Stimulated activated CD4-positive, alpha-beta T cell treated with anti-CD3 and anti-CD28 coated beads, Interleukin-12 subunit alpha, Interleukin-12 subunit beta, amount 100 ng/mL, for 4 hours (primary cell): ENCODE measurements at places on chromosomes 7 and 10.

DNA sequence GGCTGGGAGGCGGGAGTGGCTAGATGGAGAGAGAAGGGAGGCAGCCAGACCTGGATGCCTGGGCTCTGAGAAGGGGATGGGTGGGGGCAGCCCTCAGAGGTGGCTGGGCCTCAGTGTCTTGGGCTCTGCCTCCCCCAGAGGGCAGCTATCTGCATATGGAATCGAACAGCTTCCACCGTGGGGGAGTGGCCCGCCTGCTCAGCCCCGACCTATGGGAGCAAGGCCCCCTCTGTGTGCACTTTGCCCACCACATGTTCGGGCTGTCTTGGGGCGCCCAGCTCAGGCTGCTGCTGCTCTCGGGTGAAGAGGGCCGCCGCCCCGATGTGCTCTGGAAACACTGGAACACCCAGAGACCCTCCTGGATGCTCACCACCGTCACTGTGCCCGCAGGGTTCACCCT, 3.3 kb downstream of the ZAN start:
- DNase-seq = no peak

DNA sequence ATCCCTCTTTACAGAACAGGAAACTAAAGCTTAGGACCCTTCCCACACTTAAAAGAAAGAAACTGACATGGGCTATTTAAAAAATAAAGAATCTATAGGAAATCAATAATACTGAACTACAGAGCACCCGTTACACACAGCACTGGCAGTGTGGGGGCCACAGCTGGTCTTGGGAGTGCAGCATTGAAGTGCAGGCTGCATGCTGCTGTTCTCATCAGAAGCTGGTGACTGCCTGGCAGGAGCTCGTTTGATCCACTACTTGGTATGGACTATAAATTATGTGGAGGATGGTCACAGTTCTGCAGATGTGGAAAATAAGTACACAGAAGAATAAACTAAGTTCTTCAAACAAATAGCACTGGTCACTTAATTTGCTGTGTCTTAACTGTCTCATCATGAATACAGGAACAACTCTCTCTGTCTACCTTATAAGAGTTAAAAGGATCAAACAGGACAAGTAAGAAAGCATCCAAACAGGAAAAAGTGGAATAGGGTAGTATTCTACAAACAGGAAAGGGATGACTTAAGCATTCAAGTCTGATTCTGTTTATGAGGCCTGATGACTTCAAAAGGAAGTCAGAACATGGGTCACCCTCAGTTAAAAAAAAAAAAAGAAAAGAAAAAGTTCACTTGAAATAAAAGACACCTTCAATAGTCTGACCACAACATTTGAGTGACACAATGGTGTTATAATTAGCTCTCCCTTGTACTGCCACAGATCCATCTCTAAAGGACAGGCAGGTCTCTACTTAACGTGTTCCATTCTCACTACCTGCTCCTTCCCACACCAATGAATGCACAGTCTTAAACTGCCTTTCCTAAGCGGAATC, 21.0 kb downstream of the DOCK4 start:
- no peak for DNase-seq

- no peak for DNase-seq
Observed at GRCh38 chr10:1529806-1530413, 207.4 kb downstream of the ADARB2 start.

DNA sequence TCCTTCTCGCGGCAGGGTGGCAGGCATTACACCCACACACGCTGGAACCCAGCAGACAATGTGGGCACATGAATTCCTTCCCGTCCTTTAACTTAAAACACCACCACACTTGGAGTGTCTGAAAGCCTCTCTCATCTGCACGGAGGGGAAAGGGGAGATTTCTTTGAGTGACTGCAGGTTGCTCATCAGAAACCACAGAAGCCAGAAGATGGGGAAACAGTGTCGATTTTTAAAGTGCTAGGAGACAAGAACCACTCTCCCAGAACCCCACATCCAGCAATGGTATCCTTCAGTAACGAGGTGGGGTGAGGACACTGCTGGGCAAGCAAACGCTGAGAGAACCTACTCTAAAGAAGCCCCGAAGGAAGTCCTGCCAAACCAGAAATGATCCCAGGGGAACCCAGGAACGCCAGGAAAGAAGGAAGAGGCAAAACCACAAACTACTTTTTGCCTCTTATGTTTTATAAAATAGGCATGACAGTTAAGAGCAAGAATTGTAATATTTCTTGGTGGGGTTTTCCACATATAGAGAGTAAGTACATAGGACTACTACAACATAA, 254.3 kb downstream of the ELFN1 start:
- DNase-seq = no peak

- no peak for DNase-seq
Observed at GRCh38 chr7:117791877-117792780, 81.1 kb downstream of the CTTNBP2 start.

DNA sequence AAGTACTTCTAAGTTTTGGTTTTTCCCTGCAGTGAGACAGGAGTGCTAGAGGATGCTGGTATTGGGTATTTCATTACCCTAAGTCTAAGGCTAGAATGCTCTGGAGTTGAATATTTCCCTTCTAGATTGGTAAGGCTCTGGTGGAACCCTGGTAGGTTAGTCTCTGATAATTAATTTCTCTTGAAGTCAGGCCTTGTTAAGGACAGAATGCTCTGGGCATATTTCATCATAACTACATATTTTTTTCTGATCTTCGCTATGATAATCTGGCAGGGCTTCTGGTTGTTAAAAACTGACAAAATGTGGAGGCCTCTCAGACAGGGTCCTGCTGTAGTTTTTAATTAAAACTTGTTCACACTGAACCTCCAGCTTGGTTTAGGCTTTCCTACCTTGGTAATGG, 83.8 kb downstream of the CDK13 start:
- no peak for DNase-seq

DNA sequence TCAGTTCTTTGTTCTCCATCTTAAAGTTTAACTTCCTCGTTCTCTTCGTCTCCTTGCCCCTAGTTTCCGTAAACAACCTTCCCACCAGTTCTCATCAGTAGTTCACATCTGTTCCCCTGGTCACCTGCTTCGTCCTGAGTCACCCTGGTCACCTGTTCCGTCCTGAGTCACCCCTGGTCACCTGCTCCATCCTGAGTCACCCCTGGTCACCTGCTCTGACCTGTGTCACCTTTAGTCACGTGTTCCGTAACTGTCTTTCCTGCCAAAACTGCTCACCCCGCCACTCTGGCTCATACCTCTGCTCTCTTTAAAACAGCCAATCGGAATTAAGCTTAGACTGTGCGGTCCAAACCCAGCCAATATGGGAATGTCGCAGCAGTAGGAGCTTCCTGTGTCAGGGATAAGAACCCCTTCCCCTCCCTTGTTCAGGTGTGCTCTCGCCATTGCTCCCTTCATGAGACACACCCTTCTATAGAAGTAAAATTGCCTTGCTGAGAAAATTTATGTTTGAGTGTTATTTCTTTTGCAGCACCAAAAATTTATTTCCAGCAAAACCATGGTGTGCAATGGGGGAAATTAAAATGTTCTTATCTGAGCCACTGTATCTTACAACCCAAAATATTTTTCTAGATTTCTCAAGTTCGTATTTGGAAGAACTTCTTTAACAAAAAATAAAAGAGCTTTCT, 112.2 kb downstream of the VIM start:
- DNase-seq = no peak

- DNase-seq = no peak
Observed at GRCh38 chr7:47579458-47579857, 2.5 kb downstream of the TNS3 start.
